ENCODE measurements at places on chromosomes 5 and 9.

DNA sequence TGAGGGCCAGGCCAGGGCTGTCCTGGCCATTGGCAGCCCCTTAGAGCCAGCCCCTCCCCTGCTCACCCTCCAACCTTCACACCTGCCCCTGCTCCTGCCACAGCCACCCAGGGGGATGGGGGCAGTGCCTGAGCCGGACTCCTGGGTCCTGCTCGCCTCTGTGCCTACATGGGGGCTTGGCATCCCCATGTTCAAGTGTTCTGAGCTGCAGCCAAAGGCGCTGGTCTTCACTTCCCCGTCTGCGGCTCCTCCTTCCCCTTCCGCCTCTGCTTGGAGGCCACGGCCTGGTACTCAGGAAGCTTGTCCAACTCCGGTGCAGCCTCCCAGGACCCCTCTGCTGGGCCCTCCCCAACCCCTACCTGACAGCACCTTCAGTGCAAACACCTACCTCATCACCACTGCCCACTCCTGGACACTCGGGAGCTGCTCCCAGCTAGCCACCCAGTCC is 2.3 kb upstream of the DNLZ start:
- no peak for DNase-seq

- DNase-seq, result no peak
These were observed 233.1 kb downstream of the FANCC start for GRCh38 chr9:95084254-95084934.

- no peak for DNase-seq
These were observed 181.5 kb upstream of the OTULINL start for GRCh38 chr5:14400085-14400484.

DNA sequence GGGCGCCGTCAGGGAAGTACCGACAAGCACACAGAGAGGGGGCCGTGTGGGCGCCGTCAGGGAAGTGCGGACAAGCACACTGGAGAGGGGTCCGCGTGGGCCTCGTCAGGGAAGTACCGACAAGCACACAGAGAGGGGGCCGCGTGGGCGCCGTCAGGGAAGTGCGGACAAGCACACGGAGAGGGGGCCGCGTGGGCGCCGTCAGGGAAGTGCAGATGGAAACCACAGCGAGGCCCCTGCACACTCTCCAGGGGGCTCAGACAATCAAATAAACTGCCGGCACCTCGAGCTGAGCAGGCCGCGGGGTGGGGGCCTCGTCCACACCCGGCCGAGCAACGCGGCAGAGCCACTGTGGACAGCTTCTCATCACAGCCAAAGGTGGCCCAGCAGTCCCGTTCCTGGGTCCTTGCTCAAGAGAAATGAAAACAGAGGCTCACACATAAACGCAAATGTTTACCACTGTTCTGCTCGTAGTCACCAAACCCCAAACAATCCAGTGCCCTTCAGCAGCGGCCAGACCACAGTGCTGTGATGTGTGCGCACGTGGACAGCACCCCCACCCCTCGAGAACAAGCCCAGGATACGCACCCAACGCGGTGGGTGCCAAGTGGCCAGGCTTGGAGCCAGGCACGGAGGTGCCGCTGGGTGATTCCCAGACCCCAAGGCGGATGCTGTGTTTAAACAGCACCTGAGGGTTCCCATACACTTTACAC is 24.7 kb downstream of the TPPP start:
- DNase-seq, result no peak

DNA sequence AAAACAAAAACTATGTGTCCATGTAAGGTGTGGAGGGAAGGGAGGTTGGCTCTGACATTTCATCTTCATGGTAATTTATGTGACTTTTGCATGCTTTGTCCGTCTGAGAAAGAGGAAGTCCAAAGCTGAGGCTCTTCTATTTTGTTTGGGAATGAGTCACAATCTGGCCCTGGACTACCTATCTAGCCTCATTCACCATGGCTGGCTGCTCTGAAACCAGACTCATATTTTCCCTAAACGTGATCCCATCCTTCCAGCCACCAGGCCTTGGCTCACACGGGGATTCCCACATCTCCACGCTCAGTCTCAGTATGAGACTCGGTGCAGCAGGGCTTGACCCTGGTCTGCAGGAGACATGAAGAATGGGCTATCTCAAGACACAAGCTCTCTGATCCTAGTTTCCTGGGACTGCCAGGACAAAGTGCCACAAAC is 672.8 kb downstream of the ACTL7B start:
- no peak for DNase-seq

DNA sequence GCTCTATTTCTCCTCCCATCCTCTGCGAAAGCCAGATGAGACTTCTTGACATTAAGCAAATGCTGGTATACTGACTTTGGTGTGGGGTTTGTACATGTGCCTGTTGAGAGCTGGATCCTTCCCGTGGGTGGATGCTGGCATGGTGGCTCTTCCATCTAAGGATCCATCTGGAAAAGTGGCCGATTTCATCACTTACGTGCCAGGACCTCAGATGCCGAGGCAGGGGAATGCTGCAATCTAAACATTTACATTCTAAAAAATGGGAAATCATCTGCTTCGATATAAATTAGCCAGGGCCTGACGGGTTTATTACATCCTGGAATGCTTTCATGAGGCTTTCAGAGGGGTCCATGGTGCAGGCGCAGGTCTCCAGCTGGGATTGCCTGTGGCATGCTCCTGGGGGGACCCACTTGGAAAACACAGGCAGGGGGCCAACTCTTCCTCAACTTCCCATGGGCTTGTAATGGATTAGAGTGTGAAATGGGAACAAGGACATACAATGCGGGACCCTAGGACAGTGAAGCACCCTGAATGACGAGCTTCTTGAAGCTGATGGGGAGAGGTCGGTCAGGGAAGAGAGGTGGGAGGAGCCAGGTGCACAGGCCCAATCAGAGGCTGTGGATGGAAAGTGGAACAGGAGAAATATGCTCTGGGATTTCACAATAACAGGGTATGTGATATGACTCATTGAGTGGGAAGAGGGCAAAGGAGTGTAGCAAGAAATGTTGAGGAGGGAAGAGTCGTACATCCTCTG is 105.5 kb upstream of the PITX1 start:
- DNase-seq, result no peak

DNA sequence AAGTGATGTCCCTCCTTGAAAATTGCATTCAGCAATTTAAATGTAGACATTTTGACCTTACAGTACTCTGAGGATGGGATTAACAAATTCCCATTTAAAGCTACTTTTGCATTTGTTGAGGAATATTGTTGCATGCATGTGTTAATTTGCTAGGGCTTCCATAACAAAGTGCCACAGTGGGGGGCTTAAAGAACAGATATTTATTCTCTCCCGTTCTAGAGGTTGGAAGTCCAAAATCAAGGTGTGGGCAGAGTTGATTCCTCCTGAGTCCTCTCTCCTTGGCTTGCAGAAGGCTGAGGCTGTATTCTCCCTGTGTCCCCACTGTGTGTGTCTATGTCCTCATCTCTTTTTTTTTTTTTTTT is 51.8 kb upstream of the CDK20 start:
- DNase-seq, result no peak

GRCh38 chr5:145445027-145445426 is 390.1 kb downstream of the PRELID2 start:
- DNase-seq, result no peak

DNA sequence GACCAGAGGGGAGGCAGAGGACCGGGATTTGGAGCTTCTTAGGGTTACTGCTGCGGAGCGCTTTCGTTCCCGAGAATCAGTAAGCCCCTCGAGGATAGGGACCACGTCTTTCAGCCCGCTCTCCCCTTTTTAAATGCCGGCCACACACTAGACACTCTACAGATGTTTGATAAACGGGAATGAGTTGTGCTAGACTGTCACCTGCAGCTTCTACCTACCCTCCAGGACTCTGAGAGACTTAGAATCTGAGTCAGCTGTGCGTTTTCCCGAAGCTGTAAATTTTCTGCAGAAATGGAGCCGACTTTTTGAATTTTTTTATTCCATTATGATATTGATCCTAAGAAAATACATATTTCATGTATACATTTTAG is 670 bp downstream of the CCDC171 start:
- DNase-seq, result no peak

- DNase-seq, result no peak
These were observed 100.3 kb downstream of the FBXW11 start for GRCh38 chr5:171906066-171906570.

- no peak for DNase-seq
These were observed 85.9 kb upstream of the MAP3K1 start for GRCh38 chr5:56729488-56729887.

GRCh38 chr9:125296843-125297372 is 35.3 kb downstream of the GAPVD1 start:
- DNase-seq, result no peak

- DNase-seq, result no peak
These were observed 4.4 kb upstream of the GNG10 start for GRCh38 chr9:111657051-111657450.

DNA sequence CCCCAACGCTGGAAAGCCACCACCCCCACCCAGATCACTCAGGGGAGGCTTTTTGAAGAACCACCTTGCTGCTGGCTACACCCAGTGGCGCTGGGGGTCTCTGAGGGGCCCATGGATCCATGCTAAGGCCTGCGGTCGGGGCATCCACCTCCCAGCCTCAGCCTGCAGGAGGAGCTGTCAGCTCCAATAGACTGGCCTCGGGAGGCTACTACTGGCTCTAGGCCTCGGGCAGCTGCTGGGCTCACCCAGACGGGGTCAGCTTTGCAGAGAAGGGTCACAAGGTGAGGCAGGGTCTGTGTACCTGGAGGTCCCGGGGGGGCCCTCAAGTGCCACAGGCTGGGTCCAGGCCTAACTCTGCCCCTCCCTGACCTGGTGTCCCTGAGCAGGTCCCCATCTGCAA is 193.7 kb downstream of the OLFM1 start:
- no peak for DNase-seq

GRCh38 chr9:120436446-120436845 is 143.5 kb downstream of the CDK5RAP2 start:
- DNase-seq, result no peak

DNA sequence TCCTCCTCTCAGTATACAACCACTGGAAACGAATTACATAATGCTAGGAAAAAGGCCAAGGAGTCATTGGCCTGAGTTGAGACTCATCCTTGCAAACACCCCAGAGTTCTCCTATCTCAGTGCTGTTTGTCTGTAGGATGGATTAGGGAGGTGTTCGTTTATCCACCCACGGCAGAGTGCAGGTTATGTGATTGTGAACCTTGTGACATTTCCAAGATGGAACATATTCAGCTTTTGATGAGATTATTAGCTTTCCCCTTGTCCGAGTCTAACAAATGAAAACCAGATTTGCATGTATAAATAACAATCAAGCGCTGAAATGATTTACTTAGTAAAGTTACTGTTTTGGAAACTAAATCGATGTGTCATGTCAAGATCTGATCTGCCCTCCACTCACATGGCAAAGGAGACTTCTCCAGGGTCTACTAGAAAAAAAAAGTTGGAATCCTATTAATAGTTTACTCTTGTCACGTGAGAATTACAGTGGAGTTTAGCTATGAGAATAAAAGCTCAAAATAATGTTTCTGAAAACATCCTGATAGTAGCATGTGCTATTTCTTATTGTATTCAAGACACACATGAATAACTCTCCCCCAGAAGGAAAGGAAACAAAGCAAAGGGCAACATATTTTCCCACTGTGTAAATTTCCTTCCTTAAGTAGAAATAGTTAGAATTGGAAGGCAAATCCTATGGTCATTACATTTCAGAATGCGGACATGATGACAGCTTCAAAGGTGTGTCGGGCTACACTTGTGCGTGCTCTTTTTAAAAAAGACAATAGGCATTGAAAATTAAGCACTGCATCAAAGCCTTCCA is 600.4 kb downstream of the EBF1 start:
- no peak for DNase-seq

DNA sequence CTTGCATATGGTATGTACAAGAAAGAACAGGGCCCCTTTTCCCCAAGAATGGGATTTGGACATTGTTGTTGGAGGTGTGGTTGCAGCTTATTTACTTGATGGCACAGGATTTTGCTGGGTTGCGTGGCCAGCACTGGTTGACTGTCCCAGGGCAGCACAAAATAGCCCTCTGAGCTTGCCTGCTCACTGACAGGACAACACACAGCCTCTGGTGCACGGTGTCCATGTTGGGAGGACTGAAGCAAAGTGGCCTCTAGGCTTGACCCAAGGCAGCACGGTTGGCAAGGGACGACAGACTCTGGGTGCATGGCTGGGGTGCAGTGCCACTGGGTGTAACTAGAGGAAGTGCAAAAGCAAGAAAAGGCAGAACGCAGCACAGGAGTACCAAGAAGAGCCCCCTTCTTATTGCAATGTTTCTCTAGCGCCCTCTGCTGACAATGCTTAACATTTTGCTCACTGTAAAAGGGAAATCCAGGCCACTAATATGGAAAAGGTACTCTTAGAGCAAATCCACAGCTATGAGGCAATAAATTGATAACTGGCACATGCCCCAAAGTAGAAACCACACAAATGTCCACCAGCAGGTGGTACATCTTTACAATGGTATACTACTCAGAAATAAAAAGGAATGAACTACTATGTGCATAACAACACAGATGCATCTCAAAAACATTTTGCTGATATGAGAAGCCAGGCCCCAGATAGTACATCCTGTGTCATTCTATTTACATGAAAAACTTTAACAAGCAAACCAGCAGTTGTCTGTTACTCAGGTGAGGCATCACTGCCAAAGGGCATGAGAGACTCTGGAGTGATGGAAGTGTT is 47.4 kb upstream of the BARX1 start:
- DNase-seq, result no peak

DNA sequence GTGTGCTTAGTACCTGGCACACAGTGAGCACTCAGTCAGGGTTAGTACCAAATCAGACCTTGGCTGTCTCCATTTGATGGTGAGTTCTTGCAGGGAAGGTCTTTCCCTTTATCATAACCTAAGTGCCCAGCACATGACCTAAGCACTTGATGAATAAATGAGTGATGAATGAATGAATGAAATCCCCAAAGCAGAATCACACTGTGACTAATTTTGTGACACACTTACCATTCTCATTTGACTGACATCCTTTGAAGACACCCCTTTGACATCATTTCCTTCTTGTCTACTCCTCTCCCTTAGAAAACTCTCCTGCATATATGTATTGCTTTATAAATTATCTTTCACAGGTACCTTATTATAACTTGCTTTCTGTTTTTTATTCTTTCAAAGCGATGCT is 130.2 kb upstream of the ELL2 start:
- DNase-seq, result no peak

- no peak for DNase-seq
These were observed 1429.3 kb downstream of the EFNA5 start for GRCh38 chr5:106241409-106241808.
